ENCODE measurements at places on chromosomes 11 and 22. TPM values are rescaled to one million over a fixed set of nuclear protein-coding genes. Genes with fewer than 3 reads are reported as not detected.

The MYBPC3 gene
- total RNA-seq, result not detected

The PLEKHB1 gene
- 21.3 TPM for total RNA-seq

The CAVIN3 gene
- 0.79 TPM for total RNA-seq

The BDNF gene
- not detected for total RNA-seq

The MUC6 gene
- total RNA-seq, result not detected

The ANO3 gene
- total RNA-seq, result not detected

- DNase-seq, result no peak
Measured at GRCh38 chr11:32326522-32326921, 108.8 kb downstream of the WT1 start.

GRCh38 chr11:16818284-16818683 lies 79.8 kb downstream of the C11orf58 start:
- no peak for DNase-seq

GRCh38 chr11:73411031-73411430 lies 34.8 kb downstream of the RELT start:
- no peak for DNase-seq

- DNase-seq, result no peak
Measured at GRCh38 chr22:42371099-42371498, 61.1 kb downstream of the NFAM1 start.

DNA sequence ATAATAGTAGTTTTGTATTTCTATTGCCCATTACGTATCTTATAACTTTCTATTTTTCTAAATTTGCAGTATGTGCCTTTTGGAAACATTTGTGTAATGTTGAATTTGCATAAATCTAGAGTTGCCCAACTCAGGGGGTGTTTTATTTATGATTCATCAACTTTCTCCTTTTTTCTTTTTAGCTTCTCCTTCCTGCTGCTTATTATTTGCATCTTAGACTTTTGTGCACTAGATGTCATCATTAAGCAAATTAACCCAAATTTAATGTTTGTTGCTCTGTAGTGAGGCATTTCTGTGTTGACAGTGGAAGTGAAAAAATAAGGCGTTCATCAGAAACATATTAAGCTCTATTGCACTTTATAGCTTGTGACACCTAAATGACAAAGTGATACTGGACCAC lies 56.2 kb upstream of the ZBED5 start:
- no peak for DNase-seq

GRCh38 chr22:41382098-41382578 lies 396 bp downstream of the TEF start:
- DNase-seq, result peak; percentile 59

DNA sequence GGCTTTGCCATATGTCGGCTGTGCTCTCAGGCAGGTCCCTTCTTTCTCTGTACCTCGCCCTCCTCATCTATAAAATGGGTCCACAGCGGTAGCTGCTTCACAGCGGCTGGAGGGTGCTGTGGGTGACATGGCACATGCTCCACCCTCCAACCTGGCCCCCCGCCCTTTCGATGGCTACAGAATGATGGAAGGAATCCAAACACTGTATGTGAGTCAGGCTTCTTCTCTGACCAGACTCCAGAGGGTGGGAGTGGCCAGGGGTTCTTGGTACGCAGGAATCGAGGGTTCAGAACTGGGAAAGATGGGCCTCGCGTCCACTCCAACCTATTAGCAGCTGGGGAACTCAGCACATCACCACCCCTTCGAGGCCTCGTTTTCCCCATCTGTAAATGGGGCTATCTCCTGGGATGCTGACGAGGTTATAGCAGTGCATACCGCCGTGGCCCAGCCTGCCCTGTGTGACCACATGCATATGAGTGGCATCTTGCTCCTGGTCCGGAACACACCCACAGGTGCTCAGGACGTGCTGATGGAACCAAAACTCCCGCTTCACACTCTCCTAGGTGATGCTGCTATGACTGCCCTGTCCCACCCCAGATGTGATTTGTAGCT lies 26.4 kb downstream of the MN1 start:
- DNase-seq, result no peak

GRCh38 chr11:96012086-96012824 lies 88.3 kb upstream of the MTMR2 start:
- peak; percentile 37 for DNase-seq

DNA sequence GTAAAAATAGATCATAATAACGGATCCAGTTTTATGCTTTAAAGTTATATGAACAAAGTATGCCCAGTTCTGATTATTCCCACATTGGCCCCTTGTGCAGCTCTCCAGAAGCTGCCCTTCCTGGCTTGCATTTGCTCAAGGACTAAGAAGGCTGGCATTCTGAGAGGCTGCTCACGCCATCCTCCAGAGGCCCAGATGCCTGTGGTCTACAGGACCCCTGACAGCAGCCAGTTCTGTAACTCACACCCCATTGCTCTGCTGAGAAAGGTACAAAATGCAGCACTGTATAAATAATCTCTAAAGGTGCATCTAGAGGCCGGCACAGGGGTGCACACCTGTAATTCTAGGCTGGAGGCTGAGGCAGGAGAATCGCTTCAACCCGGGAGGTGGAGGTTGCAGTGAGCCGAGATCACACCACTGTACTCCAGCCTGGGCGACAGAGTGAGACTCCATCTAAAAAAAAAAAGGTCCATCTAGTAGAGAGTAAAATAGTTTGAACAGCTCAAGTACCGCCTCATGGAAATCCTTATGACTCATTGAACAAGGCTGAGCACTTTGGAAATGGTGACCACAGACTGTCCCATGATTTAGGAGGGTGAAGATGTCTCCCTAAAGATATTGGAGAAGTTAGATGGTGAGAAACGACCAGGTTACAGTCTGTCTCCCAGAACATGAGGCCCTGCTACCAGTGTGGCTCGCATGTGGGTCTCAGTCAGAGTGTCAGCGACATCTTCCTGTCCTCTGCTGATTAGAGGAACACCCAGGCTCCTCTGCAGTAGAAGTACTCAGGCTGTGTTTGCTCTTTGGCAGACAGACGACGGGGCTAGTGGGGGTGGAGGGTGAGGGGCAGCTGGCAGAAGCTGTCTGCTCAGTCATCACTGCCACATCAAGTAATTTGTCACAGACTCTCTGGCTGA lies 56.3 kb downstream of the KREMEN1 start:
- DNase-seq, result no peak

GRCh38 chr11:103923451-103923931 lies 112.9 kb upstream of the DDI1 start:
- DNase-seq, result no peak

DNA sequence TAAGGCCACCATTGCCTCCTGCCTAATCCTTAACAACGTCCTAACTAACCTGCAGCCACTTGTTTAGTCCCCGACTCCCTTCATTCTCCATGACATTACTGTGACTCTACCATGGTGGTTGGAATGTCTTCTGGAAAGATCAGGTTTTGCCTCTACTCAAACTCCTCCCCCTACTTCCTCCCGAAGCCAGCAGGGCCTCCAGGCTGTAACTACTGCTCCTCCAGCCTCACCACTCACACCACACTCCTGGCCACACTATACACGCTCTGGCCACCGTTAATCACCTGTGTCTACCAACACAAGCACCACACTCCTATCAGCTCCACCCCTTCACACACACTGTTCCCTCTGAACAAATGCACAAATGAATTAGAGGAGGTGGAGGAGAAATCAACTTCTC lies 69.2 kb downstream of the PACSIN2 start:
- no peak for DNase-seq

GRCh38 chr11:86056351-86056854 lies 12.5 kb downstream of the PICALM start:
- DNase-seq, result no peak

DNA sequence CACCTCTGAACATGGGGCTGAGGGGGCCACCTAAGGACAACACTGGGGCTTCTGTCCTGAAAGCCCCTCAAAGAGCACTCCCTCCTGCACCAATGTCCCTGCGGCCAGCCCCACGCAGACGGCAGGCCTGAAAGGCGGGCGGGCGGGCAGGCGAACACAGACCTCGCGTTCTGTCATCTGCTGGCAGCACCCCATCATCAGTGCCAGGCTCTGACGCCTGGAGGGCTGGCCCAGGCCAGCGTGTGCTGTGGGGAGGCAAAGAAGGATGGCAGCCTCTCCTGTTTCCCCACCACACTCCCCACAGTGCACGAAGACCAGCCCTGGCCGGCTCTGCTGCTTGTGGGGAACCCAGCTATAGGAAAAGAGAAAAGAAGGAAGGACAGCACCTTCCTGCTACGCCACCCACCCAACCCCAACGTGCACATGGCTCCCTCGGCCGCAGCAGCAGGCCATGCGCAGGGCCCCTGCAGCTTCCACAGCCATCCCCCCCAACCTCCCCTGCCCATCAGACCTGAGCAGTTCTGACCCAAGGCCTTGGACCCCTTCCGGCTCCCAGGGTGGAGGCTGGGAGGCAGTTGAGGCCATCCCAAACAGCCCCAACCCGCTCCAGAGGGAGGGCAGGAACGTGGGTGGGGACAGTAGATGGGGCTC lies 3.5 kb downstream of the SBF1 start:
- DNase-seq, result no peak

DNA sequence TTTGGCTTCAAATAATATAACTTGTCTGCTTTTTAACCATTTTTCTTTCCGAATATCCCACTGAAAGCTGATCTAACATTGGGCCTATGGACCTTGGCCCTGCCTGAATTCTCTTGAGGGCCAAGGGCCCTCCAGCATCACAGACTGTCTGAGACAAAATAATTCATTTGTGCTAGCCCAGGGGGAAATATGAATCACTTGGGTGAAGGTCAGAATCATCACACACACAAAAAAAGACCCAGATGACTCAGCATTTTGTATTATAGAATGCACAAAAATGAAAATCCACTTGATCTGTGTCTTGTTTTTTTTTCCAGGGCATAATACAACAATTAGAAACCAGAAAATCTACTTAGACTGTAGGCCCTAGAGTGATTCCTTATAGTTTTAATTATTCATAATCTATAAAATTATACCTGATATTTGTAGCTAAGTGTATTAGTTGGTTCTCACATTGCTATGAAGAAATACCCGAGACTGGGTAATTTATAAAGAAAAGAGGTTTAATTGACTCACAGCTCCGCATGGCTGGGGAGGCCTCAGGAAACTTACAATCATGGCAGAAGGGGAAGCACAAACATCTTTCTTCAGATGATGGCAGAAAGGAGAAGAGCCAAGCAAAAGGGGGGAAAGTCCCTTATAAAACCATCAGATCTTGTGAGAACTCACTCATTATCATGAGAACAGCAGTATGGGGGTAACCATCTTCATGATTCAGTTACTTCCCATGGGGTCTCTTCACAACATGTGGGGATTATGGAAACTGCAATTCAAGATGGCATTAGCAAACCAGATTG lies 15.6 kb upstream of the RDX start:
- DNase-seq, result no peak

- no peak for DNase-seq
Measured at GRCh38 chr22:38823076-38823475, 20.8 kb downstream of the NPTXR start.

GRCh38 chr22:22710719-22711531 lies 66.5 kb downstream of the GGTLC2 start:
- peak; percentile 59 for DNase-seq

GRCh38 chr11:6746086-6746618 lies 25.6 kb downstream of the OR2AG2 start:
- DNase-seq, result peak; percentile 59

- DNase-seq, result no peak
Measured at GRCh38 chr11:46729110-46730027, 10.4 kb downstream of the F2 start.

DNA sequence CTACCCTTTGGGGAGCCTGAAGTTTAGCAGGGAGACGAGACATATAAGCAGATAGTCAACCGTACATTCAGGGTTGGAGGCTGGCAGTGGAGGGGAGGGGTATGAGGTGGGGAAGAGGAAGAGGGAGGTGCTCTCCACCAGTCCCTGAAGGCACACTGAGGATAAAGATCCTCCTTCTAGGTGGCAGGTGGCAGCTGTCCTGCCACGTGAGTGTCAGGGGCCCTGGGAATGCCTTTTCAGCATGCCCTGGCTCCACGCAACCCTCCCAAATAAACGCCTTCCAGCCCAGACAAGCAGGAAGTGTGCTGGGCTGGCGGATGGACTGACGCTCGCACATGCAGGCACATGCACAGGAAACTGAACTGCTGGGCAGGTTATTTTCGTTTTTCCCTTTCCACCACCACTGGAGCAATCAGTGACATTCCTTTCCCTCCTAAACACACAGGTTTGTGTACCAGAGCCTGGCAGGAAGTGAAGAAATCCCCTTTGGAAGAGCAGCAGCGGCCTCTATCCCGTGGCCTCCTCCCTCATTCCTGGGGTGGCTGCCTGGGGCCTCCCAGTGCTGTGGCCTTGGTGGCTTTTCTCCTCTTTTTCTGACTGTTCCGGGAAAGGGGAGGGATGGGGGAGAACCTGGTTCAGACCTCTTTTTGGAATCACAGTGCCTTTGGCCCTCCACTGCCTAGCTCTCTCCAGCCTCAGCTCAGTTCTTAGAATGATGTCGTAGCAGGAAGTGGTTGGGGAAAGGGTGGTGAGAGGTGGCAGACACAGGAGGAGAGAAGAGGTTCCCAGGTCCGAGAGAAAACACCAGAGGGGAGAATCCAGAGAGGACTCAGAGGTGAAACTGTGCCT lies 157.0 kb upstream of the TIMP3 start:
- no peak for DNase-seq

DNA sequence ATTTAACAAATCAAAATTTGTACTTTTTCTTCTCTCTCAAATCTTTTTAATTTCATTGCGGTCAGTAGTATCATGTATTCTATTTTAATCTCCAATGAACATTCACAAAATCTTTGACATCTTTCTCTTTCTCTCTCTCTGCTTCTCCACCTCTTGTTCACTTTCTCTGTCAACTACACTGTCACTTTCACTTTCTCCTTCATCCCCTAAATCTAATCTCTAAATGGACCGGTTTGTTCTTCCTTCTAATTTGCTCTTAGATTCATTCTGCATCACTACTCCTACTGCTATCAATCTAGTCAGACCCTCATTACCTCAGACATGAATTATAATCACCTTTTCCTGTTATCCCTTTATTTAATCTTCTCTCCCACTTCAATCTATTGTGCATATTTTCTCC lies 18.6 kb downstream of the CCDC73 start:
- DNase-seq, result no peak

DNA sequence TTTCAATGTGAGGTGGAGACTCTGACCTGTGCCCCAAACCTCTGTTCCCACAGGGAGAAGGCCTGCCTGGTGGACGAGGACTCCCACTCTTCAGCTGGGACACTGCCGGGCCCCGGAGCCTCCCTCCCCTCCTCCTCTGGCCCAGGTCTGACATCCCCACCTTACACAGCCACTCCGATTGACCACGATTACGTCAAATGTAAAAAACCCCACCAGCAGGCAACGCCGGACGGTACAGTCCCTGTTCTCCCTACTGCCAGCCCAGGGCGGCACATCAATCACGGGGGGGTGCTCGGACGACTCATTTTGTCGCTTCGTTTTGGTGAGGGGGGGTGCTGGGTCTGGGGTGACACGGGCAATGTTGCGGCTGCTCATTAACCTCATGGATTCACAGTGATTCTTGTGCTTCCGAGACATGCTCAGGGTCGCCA lies 83.3 kb upstream of the SUSD2 start:
- no peak for DNase-seq

All from CD4-positive, CD25-positive, alpha-beta regulatory T cell (primary cell).